ENCODE measurements at places on chromosomes 6 and 20.

DNA sequence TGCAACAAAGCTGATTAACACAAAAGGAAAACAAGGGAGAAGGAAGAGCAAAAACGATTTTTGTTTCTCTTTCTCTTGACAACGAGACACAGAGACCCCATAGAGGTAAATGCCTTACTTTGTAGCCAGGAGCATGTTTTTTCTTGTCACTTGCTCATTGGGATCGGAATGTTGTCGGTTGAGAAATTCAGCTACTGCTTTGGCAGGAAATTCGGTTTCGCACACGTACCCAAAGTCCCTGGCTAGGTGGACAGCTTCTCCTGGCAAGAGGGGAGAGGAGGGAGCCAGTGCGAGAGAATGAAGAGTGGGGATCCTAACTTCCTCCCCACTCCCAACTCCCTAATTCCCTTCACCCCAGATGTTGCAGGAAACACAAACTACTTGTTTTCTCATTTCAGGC is 14.5 kb downstream of the TFAP2A start:
- DNase-seq: no peak

DNA sequence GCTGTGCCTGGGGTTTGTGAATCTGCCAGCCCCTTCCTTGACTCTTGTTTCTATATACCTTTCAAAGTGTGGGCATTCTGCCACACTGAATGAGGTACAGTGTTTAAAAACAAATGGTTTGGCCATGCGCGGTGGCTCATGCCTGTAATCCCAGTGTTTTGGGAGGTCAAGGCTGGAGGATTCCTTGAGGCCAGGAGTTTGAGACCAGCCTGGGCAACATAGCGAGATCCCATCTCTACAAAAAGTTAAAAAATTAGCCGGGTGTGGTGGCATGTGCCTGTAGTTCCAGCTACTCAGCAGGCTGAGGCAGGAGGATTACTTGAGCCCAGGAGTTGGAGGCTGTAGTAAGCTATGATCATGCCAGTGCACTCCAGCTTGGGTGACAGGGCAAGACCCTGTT is 5.8 kb downstream of the FAM83D start:
- no peak for DNase-seq

- DNase-seq: no peak
Measured at GRCh38 chr6:2215342-2215741, 30.1 kb downstream of the GMDS start.

- DNase-seq: no peak
Measured at GRCh38 chr6:36949636-36950035, 4.9 kb upstream of the PI16 start.

DNA sequence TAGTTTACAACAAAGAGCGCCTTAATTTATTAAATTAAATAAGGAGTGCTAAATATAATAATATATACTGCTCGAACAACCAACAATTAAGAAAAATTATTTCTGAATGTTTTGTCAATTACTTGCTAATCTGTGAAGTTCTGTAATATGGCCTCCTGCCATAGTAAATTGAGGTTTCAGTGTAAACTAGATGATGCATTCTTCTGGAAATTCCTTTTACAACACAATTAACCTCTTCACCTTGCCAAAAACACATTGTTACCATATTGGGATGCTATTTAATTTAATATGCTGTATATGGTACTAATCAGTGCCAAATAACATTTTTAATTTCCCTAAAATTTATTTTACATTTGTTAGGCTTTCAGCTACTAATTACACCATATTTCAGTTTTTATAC is 808.4 kb upstream of the CITED2 start:
- no peak for DNase-seq

- no peak for DNase-seq
Measured at GRCh38 chr6:100237821-100238220, 226.9 kb downstream of the SIM1 start.

DNA sequence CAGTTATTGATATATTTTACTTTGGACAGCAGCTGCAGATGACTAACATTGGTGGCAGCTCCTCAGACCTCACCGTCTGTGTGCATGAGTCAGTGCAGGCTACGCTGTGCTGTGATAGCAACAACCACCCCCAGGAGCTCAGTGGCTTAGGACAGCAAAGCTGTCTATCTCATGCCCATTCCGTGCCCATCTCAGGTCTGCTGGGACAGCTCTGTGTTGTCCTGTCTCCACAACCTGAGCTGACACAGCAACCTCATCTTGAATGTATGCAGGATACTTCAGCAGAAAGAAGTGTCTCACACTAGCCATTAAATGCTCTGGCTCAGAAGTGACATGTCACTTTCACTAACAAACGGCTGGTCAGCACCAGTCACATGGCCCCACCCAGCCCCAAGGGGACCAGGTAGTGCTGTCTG is 47.7 kb downstream of the BANF2 start:
- no peak for DNase-seq

DNA sequence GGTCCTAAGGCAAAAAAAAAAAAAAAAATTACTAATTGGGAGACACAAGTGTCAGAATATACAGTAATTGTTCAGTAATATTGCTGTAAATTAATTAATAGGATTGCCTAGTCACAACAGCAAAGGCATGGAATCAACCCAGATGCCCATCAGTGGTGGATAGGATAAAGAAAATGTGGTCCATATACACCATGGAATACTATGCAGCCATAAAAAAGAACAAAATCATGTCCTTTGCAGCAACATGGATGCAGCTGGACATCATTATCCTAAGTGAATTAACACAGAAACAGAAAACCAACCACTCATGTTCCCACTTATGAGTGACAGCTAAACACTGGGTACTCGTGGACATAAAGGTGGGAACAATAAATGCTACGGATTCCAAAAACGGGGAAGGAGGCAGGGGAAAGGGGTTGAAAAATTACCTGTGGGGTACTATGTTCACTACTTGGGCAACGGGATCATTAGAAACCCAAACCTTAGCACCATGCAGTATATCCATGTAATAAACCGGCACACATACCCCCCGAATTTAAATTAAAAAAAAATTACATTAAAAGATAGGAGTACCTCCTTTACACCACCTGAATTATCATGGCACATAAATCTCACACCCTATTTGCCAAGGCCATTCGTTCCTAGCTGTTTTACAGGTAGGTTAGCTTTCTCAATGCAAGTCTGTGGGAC is 689 bp upstream of the PFDN4 start:
- DNase-seq: no peak

- no peak for DNase-seq
Measured at GRCh38 chr20:8389381-8390036, 257.4 kb downstream of the PLCB1 start.

GRCh38 chr6:108807928-108808327 is 40.3 kb upstream of the ARMC2 start:
- no peak for DNase-seq

GRCh38 chr20:49381558-49382493 is 100.6 kb downstream of the KCNB1 start:
- no peak for DNase-seq

GRCh38 chr6:42281570-42281969 is 63.9 kb upstream of the MRPS10 start:
- DNase-seq: no peak

GRCh38 chr6:12735786-12736185 is 19.2 kb downstream of the PHACTR1 start:
- no peak for DNase-seq

DNA sequence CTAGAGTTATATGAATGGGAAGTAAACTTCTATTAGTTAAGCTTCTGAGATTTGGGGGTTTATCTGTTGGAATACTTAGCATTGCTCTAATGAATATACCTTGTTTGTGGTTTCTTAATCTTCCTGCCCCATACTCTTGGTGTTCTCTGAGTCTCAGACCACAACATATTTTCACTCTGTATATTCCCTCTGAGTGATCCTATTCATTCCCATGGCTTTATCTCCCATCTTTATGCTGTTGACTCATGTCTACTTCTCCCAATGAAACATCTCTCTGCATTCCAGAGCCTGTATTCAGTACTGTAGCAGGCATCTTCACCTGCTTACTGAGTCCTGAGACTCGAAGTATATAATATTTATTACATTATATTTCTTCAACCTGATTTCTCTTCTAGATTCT is 283.7 kb upstream of the MAP3K7 start:
- no peak for DNase-seq

DNA sequence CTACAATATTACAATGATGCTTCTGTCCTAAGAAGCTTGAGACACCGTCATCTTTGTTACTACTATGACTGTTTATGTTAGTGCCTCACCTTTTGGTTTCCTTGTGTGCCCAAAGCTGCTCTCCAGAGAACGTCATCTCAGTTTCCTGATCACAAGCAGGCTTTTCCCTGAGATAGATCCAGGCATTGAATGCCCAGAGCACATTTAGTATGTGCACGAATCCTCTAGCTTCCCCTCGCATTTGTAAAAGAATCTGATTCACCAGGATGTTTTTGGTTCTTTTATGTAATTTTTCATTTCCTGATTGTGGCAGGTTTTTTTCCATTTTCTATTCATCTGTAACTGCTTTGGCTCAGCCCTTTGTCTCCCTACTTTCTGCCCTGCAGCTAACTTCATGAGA is 100.2 kb upstream of the TMEM181 start:
- DNase-seq: no peak

DNA sequence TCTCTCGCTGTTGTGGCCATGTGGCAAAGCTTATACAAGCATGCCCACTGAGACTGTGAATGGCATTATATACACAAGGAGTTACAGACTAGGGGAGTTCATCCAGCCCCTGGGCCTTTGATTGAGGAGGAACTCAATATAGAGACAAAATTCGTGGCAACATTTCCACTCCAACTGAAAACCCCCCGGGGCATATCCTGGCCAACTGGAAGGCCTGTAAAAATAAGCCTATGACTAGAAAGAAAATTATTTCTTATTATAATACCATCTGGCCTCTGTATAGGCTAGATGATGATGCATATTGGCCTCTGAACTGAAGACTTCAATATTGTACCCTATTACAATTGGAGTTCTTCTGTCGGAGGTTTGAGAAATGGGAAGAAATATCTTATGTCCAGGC is 175.5 kb upstream of the GJE1 start:
- DNase-seq: no peak

DNA sequence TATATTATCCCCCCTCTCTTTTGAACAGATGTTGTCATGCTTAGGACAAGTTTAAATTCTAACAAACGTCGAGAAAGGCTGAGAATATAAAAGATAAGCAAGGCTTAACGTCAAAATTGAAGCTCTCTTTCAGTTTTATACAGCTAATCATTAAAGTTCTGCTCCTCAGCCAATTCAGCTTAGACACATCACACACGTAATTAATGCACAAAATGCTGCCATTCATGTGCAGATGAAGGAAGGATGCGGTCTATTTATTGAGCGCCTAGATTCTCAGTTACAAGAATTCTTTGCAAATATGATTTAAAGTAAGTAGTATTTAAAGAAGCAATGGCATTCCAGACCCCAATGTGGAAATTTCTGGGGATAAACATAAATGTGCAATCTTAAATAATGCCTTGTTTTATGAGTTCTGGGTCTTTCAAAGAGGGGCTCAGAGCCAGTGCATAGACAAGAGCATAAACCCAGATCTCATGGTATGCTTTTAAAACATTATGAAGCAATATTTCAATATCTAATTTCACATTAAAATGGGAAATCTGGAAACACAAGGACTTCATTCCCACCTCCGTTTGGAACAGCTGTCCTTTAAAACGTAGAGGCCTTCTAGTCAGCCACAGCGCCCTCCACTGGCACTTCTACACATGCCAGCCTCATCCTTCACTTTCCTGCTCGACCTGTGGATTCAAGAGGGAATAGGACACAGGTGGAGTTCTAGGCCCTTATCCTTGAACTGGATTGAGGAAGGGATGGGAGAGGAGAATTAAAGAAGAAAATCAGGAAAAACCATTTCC is 85.8 kb downstream of the LYRM4 start:
- DNase-seq: peak; percentile 48

DNA sequence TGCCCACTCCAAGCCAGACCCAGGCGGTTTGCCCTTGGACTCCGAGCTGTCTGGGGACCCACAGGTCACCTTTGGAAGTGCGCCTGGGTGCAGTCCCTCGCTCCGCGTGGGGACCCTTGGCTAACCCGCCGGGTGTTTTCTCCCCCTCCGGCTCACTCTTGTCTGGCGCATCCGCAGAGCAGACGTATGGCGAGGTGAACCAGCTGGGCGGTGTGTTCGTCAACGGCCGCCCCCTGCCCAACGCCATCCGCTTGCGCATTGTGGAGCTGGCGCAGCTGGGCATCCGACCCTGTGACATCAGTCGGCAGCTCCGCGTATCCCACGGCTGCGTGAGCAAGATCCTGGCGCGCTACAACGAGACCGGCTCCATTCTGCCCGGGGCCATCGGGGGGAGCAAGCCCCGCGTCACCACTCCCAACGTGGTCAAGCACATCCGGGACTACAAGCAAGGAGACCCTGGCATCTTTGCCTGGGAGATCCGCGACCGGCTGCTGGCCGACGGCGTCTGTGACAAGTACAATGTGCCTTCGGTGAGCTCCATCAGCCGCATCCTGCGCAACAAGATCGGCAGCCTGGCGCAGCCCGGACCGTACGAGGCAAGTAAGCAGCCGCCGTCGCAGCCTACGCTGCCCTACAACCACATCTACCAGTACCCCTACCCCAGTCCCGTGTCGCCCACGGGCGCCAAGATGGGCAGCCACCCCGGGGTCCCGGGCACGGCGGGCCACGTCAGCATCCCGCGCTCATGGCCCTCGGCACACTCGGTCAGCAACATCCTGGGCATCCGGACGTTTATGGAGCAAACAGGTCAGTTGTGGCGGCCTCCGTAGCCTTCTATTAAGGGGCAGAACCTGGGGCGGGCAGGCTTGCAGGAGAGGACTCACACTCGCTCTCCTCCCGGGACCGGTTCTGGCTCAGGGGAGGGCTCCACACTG is 1.1 kb downstream of the PAX1 start:
- no peak for DNase-seq

DNA sequence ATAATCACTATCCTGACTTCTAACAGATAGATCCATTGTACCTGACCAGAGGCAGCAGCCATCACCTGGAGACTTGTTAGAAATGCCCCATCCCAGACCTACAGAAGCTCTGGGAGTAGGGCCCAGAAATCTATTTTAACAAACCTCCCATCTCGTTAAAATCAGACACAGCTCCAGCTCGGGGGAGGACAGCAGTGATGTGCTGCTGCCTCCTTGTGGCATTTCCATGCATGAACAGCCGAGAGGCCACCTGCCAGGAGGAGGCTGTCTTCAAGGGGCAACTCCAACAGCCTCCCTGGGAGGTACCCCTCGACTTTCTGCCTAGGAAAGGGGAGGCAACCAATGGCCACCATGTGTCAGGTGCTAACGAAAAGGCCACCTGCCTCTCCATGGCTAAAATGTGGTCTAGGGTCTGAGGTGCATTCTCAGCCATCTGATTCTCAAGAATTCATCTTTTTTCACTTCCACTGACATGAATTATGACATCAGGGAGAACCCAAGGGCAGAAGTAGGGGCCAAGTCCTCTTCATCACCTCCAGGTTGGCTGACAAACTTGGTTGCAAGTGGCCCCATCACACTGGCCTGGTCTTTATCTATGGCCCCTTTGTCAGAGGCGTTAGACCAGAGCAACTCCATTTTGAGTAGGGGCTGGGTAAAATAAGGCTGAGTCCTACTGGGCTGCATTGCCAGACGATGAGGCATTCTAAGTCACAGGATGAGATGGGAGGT is 12.2 kb upstream of the KCNK15 start:
- no peak for DNase-seq
